ENCODE measurements at places on chromosomes 6 and 20. TPM values are rescaled to one million over a fixed set of nuclear protein-coding genes. Genes with fewer than 3 reads are reported as not detected.

GMPR gene
- not detected for total RNA-seq

DNA sequence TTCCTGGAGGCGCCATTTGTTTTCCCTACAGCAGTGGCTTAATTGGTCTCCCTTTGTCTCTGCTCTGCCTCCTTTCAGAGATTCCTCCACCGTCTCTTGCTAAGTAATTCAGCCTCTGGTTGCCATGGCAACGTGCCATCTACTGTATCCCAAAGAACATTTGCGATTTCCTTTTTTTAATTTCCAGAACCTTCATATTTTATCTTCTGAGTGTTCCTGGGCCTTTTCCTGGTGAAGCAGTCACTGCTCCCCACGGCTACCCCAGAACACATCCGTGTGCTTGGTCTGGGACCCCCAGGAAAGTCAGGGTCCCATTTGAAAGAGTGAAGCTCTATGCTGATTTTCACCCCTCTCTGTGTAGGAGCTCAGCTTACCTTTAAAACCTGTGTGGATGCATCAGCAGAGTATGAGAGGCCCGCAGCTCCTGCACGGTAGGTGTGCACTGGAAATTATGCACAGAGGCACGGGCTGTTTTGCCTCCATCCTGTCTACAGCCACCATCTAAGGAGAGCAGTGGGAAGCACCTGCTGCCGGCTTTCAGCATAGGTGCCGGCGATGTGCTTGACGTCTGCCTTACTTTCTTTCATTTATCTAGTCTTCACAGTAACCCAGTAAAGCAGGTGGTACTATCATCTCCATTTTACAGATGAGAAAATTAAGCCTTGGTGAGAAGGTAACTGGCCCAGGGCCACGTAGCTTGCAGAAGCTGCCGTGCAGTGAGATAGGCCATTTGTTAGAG is 122.8 kb downstream of the SYCP2 start:
- no peak for DNase-seq

MOCS1 gene
- 0.03 TPM for total RNA-seq

DNA sequence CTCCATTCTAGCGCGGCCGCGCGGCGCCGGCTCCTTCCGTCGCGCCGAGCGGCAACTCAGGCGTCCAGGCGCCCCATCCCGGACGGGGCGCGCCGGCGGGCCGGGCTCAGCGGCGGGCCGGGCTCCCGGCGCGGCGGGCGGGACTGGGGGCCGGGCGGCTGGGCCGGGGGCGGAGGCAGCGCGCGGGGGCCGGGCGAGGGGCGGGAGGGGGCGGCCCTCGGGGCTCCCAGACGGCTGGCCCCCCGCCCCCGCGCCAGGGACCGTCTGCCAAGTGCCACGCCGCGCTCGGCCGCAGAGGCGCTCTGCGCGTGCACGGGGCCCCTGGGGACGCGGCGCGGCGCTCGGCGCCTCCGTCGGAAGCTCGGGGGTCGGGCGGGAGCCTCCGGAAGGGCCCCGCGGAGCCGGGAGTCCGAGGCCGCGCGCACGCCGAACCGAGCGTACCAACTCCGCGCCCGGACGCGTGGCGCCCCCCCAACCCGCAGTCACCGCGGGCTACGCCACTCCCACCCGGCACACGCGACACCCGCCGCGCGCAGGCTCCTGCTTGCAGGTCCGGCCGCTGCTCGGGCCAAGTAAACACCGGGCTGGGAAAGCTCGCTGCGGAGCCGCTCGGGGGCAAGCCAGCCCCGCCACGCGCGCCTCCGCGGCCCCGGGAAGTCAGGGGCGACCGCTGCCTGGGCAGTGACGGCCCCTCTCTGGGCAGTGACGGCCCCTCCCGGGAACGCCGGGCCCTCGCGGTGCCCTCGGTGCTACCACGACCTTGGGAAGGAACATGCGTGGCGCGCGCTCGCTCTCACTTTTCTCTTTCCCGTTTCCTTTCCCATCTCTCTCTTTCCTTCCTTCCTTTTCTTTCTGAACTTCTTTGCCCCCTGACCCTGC is at the start of gene PREX1:
Gene PREX1 (minus strand): TSS at position 145 of the 879 bp plus-strand sequence. CDS start 139 bp downstream, at position 6.
- DNase-seq = peak; percentile 93

SLC22A7 gene
- total RNA-seq = not detected

- no peak for DNase-seq
These were observed 705.3 kb downstream of the KIF16B start for GRCh38 chr20:15867899-15868298.

ARMH2 gene
- total RNA-seq = not detected

DNA sequence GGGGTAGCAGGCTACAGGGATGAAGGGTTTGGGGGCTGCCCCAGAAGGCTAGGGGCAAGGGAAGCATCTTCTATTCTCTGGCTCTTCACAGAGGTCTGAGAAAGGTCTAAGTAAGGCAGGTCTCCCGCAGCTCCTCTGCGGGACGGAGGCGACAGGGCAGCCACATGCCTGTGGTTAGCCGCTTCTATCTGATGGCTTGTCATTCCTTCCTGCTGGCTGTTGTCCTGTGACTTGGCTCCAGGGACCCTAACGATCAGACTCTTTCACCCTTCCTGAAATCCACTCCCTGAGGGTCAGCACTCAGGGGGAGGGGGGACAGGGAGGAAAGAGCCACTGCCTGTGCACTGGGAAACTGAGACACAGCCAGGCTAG is 673 bp downstream of the CST7 start:
- no peak for DNase-seq

PTCRA gene
- not detected for total RNA-seq

- no peak for DNase-seq
These were observed 262.0 kb upstream of the FOXQ1 start for GRCh38 chr6:1049900-1050299.

AIF1 gene
- total RNA-seq = not detected

ACTL10 gene
- 15.2 TPM for total RNA-seq

TREM1 gene
- not detected for total RNA-seq

DNA sequence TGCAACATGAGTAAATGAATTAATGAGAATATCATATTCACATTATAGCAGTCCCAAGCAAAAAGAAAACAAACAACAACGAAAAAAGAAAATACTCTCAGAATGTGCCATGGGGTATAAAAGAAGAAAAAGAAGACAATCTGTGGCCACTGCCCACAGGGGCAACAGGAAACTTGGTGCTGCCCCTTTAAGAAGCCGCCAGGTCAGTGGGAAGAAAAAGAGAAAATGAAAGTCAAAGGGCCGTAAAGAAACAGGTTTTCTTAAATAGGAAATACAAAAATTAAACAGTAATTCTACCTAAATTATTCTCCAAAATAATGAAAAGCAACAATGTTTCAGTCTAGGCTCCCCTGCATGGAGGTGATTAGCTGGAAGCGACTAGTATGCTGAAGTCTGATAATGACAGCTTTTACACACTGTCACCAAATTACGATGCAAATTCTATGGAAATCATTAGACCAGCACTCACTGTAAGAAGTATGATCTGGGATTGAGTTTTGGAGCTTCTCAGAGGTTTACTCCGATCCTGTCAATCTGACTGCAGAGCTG is 23.6 kb downstream of the GMDS start:
- DNase-seq = no peak

DNA sequence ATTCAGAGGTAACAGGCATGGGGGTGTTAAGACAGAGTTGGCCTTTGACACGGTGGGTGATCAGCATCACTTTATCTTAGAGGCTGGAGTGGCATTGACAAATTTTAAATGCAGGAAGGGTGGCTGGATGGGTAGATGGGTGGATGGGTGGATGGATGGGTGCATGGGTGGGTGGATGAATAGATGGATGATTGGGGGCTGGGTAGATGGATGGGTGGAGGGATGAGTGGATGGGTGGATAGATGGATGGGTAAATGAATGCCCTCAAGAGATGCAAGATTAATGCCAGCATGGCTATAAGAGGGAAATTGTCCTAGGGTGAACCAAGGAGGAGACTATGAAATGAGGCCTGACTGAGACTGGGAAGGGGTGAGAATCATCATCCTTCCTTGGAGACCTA is 18.4 kb downstream of the ITPR3 start:
- DNase-seq = no peak

DNA sequence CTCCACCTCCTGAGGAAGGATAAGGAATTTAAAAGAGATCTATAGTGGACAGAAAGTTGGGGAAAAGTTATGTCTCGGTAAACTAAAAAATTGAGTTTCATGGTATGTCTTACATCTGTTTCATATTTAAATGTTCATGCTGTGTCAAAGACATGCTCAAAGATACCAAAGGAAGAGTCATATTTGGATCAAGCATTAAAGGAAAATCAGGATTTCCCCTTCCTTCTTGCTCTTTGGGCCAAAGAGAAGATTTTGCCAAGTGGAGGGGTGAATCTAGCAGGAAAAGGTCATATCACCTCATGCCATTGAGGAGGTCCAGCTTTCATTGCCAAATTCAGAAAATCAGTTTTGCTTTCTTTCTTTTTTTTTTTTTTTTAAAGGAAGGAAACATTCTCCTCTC is 192.4 kb downstream of the OGFRL1 start:
- no peak for DNase-seq

- peak; percentile 93 for DNase-seq
These were observed 122.9 kb downstream of the AKAP7 start for GRCh38 chr6:131258010-131258652.

DCDC2 gene
- 5.4 TPM for total RNA-seq

DNA sequence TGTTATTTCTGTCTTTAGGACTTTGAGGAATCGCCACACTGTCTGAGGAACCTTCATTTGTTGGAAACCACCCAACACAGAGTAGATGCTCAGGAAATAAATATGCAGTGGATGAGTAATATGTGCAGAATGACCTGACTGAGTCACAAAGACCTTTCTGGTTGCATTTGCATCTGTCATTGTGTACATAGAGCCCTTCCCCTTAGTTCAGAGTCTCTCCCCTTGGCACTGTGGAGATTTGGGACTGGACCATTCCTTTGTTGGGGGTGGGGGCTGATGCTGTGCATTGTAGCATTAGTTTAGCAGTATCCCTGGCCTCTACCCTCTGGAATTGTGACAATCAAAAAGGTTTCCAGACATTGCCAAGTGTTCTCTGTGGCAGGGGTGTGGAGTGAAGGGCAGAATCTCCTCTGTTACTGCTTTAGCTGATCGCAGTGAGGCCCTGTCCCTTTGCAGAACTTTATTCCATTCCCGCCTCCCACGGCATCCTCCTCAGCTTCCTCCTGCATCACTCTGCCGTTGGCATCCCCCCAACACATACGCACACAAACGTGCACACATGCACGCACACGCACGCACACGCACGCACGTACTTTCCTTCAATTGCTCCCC is 64.5 kb downstream of the EYA2 start:
- peak; percentile 71 for DNase-seq

GRCh38 chr6:63149730-63150129 is 61.5 kb upstream of the FKBP1C start:
- no peak for DNase-seq

PBOV1 gene
- total RNA-seq = not detected

GRCh38 chr20:37243937-37244571 is 17.6 kb downstream of the GHRH start:
- DNase-seq = no peak

- DNase-seq = no peak
These were observed 31.9 kb upstream of the MRGBP start for GRCh38 chr20:62764156-62764935.

MATN4 gene
- 0.10 TPM for total RNA-seq

HTR1E gene
- not detected for total RNA-seq

GRCh38 chr20:50092436-50092835 is 20.5 kb downstream of the UBE2V1 start:
- no peak for DNase-seq

DNA sequence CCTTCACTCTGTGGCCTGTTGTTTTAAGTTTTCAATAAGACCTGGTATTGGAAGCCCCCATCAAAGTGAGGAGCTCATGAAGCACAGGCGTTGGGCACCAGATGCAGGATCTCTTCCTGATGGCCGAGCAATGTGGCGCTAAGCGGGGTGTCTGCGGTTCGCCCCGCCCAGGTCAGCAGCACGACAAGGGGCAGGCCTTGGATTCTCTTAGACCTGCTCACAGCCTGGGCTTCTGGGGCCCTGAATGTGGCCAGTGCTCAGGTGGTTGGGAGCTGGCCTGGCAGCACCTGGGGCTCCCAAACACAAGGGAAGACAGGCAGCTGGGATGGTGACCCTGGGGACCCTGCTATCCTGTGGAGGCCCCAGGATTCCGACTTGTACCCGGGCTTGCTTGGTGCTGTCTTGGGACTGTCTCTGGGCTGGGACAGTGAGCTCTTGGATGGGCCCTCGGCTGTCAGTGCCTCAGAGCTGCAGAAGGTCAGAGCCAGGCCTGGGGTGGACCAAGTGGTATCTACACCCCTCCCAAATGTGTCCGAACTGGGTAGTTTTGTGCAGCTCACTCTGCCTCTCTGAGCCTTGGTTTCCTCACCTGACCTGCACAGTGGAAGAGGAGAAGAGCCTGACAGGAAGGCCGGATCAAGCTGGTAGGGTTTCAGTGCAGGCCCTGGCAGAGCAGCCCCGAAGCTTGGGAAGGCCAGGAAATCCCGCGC is 69.1 kb downstream of the PHACTR3 start:
- no peak for DNase-seq

- DNase-seq = no peak
These were observed 57.6 kb downstream of the FAM184A start for GRCh38 chr6:119020597-119021561.

DNA sequence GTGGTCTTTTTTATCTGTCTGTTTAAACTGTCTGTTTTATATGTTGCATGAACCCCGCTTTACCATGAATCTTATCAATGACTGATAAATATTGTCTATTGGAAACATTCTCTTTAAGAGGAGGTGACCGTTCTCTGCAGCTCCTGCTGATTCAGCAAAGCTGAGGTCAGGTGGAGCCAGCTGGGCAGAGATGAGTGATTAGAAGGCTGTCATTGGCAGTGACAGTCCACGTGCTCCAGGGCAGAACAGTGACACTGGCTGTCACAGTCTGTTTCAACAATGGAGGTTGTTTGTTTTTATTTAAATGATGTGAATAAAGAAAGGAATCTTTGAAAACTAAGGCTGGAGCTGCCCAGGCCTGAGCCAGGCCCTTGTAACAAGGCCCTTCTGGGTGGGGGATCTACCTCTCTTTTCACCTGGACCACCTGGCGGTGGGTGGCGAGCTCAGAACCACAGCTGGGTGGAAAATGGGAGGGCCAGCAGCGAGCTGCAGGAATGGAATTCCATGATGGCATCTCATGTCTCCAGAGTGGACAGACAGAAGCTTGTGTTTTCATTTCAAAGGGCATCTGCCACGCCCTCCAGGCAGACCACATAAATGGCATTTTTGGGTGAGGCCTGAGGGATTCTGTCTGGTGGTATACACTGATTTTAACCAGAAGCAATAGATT is 12.6 kb downstream of the SYNJ2 start:
- DNase-seq = no peak

GRCh38 chr6:127185437-127185995 is 67.0 kb downstream of the RSPO3 start:
- DNase-seq = no peak

GRCh38 chr6:3356824-3357420 is 98.2 kb downstream of the PSMG4 start:
- peak; percentile 16 for DNase-seq

DNA sequence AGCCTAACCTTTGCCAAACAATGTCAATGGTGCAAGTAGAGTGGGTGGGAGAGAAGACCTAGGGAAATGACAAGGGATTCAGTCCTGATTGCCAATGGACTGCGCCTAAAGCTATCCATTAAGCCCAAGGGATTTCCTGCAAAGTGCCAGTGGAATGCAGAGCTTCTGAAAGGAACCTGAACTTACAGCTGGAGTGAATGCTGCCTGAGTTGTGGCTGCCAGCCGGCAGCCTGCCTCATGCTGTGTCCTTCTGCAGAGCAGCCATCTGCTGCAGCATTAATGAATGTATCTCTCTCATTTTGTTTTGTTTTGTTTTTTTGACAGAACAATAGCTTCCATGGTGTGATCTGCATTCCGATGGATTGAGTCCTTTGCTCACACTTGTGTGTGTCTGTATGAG is 44.7 kb downstream of the SLC35F1 start:
- DNase-seq = no peak
